Vagina (tissue), 2 donors: ENCODE measurements at places on chromosomes 2 and 18.

DNA sequence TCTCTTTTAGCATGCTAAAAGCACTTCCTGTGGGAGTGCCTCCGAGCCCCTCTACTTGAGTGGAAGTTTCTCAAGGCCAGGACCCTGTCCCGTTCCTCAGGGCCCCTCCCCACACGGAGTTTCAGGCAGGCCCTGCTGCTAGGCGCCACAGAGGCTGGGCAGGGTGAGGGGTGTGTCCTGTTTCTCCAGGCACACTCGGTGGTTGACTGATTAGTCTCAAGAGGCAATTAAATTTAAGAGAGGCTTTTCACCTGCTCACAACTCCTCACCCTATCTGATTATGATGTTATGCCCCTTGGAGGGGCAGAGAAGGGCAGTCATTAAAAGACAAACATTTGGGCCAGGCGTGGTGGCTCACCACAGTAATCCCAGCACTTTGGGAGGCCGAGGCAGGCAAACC lies 160.8 kb upstream of the HAAO start:
- DNase-seq = no peak
- peaks cover 22% of the 10 kb centered on the region for H3K4me1 ChIP-seq
- H3K4me3 ChIP-seq = no peak overlapping the region

DNA sequence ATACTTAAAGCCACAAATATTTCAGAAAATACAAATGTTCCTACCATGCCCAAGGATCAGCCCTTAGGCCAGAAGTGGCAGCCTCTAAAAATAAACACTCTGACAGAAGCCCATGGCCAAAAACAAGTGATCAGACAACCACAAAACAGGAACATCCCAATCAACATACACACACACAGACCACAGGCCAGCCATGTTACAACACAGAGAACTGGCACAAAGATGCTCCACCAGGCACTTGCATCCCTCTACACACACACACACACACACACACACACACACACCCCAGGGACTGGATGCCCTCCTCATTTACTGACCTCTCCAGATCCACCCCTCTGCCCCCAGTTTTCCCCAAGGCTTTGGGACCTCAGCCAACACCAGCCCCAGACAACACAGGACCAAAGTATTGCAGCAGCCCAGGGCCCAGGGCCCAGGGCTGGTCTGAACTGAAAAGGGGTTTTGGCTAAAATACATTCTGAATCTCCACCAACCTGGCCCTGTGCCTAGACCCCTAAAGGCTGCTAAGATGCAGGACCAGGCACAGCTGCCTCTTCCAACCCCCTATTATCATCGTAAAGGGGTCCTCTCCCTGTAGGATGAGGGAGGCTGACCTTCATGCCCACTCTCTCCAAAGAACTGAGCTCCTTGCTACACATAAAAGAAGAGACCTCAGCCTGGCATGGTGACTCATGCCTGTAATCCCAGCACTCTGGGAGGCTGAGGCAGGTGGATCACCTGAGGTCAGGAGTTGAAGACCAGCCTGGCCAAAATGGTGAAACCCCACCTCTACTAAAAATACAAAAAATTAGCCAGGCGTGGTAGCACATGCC lies 151.4 kb downstream of the TNS1 start:
- no peak for DNase-seq
- H3K36me3 ChIP-seq = no peaks in the 10 kb centered on the region
- no peak overlapping the region for H3K4me3 ChIP-seq
- peak overlapping the region; percentile 72 for H3K27ac ChIP-seq
- no peaks in the 10 kb centered on the region for H3K27me3 ChIP-seq
- peaks cover 78% of the 10 kb centered on the region for H3K4me1 ChIP-seq

DNA sequence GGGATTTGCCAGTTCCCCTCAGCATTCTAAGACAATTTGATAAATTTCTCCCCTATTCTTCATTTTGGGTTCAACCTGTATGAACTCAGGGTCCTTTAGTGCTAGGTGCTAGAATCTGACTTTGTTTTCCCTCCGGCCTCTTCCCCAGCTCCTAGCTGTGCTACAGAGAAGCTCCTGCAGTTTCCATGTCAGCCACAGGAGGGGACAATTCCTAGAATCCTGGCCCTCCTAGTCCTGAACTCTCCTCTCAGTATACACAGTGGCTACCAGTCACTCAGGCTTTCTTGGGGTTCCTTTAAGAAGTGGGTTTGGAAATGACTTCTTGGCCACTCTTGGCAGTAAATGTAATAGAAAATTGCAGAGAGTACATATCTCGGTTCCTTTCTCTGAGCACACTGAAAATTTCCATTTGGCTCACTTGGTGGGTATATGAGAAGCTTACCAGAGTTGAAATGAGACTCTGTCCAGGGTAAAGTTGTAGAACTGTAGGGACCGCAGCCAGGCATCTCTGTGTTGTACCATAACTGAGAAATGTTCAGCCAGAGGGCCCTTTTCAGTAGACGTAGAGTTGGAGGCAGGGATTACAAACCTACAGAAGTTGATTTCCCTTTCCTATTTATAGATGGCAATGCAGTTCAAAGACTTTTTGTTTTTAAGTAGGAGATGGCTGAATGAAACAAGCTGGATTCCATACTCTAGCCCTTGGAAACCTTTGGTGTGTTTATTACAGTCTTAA lies 5.0 kb upstream of the CHST10 start:
- no peaks in the 10 kb centered on the region for H3K36me3 ChIP-seq
- no peak overlapping the region for H3K4me3 ChIP-seq
- no peak for DNase-seq
- H3K4me1 ChIP-seq = peaks cover 8% of the 10 kb centered on the region
- no peak overlapping the region for H3K27ac ChIP-seq

GRCh38 chr2:38446418-38446817 lies 69.3 kb upstream of the ATL2 start:
- H3K27me3 ChIP-seq = no peaks in the 10 kb centered on the region
- no peak overlapping the region for H3K4me3 ChIP-seq
- H3K27ac ChIP-seq = no peak overlapping the region
- no peak for DNase-seq
- no peaks in the 10 kb centered on the region for H3K36me3 ChIP-seq
- peaks cover 50% of the 10 kb centered on the region for H3K4me1 ChIP-seq

- no peak overlapping the region for H3K4me3 ChIP-seq
- peaks cover 62% of the 10 kb centered on the region for H3K4me1 ChIP-seq
- no peaks in the 10 kb centered on the region for H3K36me3 ChIP-seq
- H3K27ac ChIP-seq = no peak overlapping the region
These were observed 51.4 kb downstream of the BCL2 start for GRCh38 chr18:63267975-63268721.

GRCh38 chr2:9637330-9637729 lies 6.5 kb upstream of the YWHAQ start:
- H3K4me3 ChIP-seq = no peak overlapping the region
- peak overlapping the region; percentile 79 for H3K27ac ChIP-seq
- DNase-seq = no peak
- H3K4me1 ChIP-seq = peaks cover 21% of the 10 kb centered on the region
- H3K36me3 ChIP-seq = no peaks in the 10 kb centered on the region
- no peaks in the 10 kb centered on the region for H3K27me3 ChIP-seq

DNA sequence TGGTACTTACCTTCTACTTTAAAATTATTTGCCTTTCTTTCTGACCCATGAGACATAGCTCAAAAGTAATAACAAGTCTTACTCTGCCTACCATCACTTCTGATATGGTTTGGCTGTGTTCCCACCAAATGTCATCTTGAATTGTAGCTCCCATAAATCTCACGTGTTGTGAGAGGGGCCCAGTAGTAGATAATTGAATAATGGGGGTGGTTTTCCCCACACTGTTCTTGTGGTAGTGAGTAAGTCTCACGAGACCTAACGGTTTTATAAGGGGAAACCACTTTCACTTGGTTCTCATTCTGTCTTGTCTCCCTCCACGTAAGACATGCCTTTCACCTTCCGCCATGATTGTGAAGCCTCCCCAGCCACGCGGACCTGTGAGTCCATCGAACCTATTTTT lies 47.5 kb downstream of the GALNT3 start:
- no peak for DNase-seq
- H3K27ac ChIP-seq = no peak overlapping the region
- peaks cover 3% of the 10 kb centered on the region for H3K36me3 ChIP-seq
- no peaks in the 10 kb centered on the region for H3K4me1 ChIP-seq
- no peaks in the 10 kb centered on the region for H3K27me3 ChIP-seq

DNA sequence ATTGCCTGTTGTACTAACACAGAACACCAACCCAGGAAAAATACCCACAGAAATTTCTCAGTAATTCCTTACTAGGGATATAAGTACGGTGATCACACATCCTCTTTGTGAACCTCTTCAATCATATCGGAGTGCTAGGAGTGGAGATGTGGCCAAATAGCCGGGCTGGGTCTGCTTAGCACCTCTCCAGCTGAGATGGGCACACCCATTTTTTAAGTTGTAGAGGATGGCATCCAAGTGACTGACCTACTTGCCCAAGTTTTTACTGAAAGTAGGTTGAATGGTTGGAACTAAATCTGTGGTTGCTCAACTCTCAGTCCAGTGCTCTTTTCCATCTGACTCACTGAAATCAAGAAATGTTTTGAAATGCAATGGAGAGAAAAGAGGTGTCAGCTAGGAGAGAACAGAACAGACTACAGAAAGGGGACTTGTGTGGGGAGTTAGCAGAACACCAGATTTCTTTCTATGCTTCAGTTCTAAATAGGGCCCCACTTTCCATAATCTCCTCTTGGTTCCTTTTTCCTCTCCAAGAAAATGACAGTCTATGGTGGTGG lies 68.7 kb upstream of the FSHR start:
- no peak for DNase-seq
- H3K4me1 ChIP-seq = no peaks in the 10 kb centered on the region
- H3K27me3 ChIP-seq = no peaks in the 10 kb centered on the region
- H3K27ac ChIP-seq = no peak overlapping the region

DNA sequence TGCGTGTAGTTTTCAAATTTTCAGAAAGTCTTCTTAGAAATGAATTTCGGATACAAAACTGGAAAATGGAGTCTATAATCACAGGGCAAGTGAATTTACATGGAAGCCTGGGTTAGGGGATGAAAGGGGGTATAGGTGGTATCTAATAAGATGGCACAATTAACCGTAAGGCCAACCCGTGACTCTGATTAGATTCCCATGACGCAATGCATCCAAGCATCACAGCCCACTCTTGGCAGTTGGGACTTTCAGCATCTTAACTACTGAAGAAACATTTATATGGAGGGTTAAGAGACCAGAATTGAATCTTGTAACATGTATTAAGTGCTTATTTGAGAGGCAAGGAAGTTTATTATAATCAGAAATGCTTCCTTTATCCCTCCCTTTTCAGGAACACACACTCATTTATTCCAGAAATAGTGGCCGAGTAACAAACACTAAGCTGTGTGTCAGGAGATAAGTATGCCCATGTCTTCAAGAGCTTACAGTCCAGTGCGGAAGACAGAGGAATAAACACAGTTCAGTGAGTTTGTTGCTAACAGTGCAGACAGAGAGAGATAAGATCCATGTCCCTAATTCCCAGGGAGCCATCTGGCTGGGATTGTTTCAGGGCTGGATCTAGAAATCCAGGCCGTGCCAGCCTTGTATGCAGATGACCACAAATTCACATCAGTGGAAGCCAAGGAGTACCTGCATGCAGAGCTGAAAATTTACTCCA lies 151.2 kb downstream of the ANTXR1 start:
- H3K27ac ChIP-seq = peak overlapping the region; percentile 74
- peaks cover 64% of the 10 kb centered on the region for H3K4me1 ChIP-seq
- no peaks in the 10 kb centered on the region for H3K36me3 ChIP-seq
- no peak for DNase-seq
- H3K27me3 ChIP-seq = no peaks in the 10 kb centered on the region

GRCh38 chr2:226607379-226607778 lies 192.2 kb downstream of the IRS1 start:
- no peak overlapping the region for H3K4me3 ChIP-seq
- H3K4me1 ChIP-seq = no peaks in the 10 kb centered on the region
- no peak overlapping the region for H3K27ac ChIP-seq
- H3K36me3 ChIP-seq = no peaks in the 10 kb centered on the region
- no peak for DNase-seq
- H3K27me3 ChIP-seq = no peaks in the 10 kb centered on the region

GRCh38 chr2:134683561-134684112 lies 35.2 kb downstream of the TMEM163 start:
- no peak overlapping the region for H3K27ac ChIP-seq
- no peaks in the 10 kb centered on the region for H3K27me3 ChIP-seq
- H3K4me1 ChIP-seq = no peaks in the 10 kb centered on the region
- no peak for DNase-seq

DNA sequence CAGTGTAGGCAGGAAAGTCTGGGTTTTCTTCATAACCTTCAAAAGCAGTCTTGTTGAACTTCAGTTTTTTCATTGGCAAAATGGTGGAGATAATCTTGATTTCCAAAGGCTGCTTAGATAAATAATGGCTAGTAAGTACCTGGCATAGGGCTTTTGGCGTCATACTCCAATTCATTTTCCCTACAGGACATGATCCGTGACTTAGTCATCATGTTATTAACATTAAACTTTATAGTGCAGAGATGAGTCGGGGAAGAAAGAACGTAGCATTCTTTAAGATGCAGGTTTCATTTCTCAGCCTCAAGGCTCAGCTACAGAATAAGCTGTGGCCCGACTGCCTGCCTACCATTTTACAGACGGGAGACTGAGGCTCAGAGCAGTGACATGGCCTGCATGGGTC lies 64.0 kb downstream of the RALBP1 start:
- peaks cover 25% of the 10 kb centered on the region for H3K36me3 ChIP-seq
- no peak overlapping the region for H3K27ac ChIP-seq
- no peak for DNase-seq
- H3K4me3 ChIP-seq = no peak overlapping the region
- no peaks in the 10 kb centered on the region for H3K27me3 ChIP-seq

DNA sequence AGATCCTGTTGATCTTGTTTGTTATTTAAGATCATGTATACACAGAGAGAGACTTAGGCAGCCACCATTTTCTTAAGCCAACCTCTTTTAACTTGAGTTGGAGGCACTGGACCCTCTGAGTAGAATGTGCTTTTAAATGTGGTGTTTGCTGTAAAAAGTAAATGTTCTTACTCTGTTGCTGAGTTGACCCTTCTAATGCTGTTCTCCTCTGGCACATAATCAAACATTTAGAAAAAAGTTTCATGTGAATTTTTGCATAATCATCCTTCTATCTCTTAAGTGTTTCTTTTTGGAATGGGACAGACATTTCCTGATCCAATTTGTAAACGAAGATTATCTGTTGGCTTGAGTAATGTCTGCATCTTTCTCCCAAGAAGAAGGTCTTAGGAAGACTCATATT lies 255.1 kb upstream of the ETAA1 start:
- H3K4me1 ChIP-seq = no peaks in the 10 kb centered on the region
- no peaks in the 10 kb centered on the region for H3K36me3 ChIP-seq
- H3K27me3 ChIP-seq = no peaks in the 10 kb centered on the region
- no peak overlapping the region for H3K27ac ChIP-seq
- DNase-seq = no peak
